ENCODE measurements at places on chromosomes 6 and 20. TPM values are rescaled to one million over a fixed set of nuclear protein-coding genes. Genes with fewer than 3 reads are reported as not detected.
A peak's percentile ranks its signal among the peaks of the same experiment; 100 is the strongest.

The SYCP2L gene
- not detected for total RNA-seq

- DNase-seq, result no peak
- H3K4me1 ChIP-seq, result peaks cover 18% of the 10 kb centered on the region
- no peaks in the 10 kb centered on the region for H3K27me3 ChIP-seq
- no peak overlapping the region for H3K4me3 ChIP-seq
- H3K36me3 ChIP-seq, result no peaks in the 10 kb centered on the region
These were observed 6.2 kb upstream of the RAET1E start for GRCh38 chr6:149903938-149904611.

DNA sequence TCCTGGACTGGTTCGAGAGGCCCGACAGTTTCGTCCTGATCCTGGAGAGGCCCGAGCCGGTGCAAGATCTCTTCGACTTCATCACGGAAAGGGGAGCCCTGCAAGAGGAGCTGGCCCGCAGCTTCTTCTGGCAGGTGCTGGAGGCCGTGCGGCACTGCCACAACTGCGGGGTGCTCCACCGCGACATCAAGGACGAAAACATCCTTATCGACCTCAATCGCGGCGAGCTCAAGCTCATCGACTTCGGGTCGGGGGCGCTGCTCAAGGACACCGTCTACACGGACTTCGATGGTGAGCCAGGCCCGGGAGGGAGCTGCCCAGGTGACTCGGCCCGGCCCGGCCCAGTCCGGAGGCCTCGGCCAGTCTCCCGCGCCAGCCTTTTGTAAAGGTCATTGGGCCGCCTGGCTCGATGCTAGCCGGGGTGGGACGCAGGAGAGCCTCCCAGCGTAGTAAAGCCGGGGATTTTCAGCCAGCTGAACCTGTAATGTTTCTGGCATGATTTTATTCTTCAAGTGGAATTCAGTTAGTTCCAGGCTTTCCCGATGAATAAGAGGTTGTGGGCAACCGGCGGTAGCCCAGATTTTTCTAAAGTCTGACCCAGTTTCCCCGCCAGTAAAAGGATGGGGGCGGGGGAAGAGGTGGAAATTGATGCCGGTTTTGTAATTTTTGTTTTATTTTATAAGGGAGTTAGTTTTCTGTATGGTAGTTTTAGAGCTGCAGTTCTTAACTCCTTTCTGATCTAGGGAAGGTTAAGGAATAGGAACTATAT, 1.4 kb downstream of the PIM1 start:
- H3K36me3 ChIP-seq, result peaks cover 29% of the 10 kb centered on the region
- peak overlapping the region; percentile 81 for H3K4me3 ChIP-seq
- DNase-seq, result peak; percentile 49
- no peaks in the 10 kb centered on the region for H3K27me3 ChIP-seq
- H3K4me1 ChIP-seq, result peaks cover 10% of the 10 kb centered on the region

DNA sequence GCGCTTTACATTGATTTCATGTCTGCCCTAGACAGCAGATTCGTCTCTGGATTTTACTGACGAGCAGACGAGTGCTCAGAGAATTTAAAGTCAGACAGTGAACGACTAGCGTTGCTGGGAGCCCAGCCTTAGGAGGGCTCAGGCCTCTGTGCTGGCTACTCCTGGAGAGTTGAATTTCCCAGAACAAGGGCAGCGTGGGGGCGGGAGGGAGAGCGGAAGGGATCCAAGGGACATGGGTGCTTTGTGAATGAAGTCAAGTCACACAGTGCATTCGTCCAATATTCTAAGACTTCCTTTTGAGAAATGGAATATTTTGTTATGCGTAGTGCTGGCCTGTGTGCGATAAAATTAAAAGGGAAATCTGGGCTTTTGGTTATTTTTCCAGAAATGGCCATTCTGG, 126.5 kb downstream of the MYLK4 start:
- no peaks in the 10 kb centered on the region for H3K36me3 ChIP-seq
- no peak for DNase-seq
- no peaks in the 10 kb centered on the region for H3K4me1 ChIP-seq
- no peak overlapping the region for H3K27ac ChIP-seq
- H3K27me3 ChIP-seq, result no peaks in the 10 kb centered on the region
- H3K4me3 ChIP-seq, result no peak overlapping the region

- H3K36me3 ChIP-seq, result peaks cover 69% of the 10 kb centered on the region
- peak overlapping the region; percentile 100 for H3K27ac ChIP-seq
- no peak for DNase-seq
- H3K4me3 ChIP-seq, result peak overlapping the region; percentile 80
These were observed 892 bp upstream of the DXO start for GRCh38 chr6:31972709-31973350.

The DPPA5 gene
- not detected for total RNA-seq

The B3GALT4 gene
- total RNA-seq, result 0.58 TPM
